HCT116 (cell line): ENCODE measurements at places on chromosomes 4 and X. TPM values are rescaled to one million over a fixed set of nuclear protein-coding genes. Genes with fewer than 3 reads are reported as not detected.

The HMX1 gene
- total RNA-seq: 0.39 TPM

The RIPPLY1 gene
- total RNA-seq: 0.27 TPM

The SPINK2 gene
- 2.4 TPM for total RNA-seq

The SH3TC1 gene
- total RNA-seq: 12.5 TPM

The NEUROG2 gene
- total RNA-seq: 0.12 TPM

The CORIN gene
- total RNA-seq: 3.5 TPM

The TASL gene
- not detected for total RNA-seq

The L1CAM gene
- total RNA-seq: 14.8 TPM

The TMPRSS11E gene
- total RNA-seq: not detected

The P2RY4 gene
- total RNA-seq: not detected

The ACTRT1 gene
- total RNA-seq: not detected

The TBL1X gene
- 37.8 TPM for total RNA-seq

- peak; percentile 6 for DNase-seq
These were observed 482 bp downstream of the GSTCD start for GRCh38 chr4:105709081-105709450.

- no peak for DNase-seq
These were observed 61.5 kb downstream of the CCNI start for GRCh38 chr4:77014256-77014655.

GRCh38 chr4:188107931-188108843 is 1.2 kb downstream of the TRIML2 start:
- peak; percentile 51 for DNase-seq

DNA sequence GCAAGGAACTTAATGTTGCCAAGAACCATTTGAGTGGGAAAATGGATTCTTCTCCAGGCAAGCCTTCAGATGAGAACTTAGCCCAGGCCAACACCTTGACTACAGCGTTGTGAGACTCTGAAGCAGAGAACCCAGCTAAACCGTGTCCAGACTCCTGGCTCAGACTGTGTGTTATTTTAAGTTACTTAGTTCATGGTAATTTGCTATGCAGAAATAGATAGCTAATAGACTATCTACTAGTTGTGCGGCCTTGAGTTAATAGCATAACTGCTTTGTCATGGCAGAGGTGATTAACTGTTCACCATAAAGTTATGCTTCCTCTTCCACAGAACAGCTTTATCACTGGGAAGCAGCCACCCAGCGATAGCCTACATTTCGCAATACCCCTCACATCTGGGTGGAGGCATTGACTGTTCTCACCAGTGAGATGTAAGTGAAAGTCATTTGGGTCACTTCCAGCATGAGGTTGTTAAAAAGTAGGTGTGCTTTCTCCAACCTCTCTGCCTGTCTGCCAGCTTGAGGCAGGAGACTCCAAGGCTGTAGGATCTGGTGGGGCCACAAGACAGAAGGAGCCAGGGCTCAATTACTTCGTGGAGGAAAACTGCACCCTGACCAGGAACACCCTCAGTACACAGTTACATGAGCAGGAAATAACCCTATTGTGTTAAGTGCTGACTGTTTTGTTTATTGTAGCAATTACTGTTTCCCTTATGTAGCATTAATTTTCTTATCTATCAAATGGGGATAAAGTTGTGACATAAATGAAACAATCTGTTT is 94.2 kb downstream of the GPAT3 start:
- DNase-seq: no peak

DNA sequence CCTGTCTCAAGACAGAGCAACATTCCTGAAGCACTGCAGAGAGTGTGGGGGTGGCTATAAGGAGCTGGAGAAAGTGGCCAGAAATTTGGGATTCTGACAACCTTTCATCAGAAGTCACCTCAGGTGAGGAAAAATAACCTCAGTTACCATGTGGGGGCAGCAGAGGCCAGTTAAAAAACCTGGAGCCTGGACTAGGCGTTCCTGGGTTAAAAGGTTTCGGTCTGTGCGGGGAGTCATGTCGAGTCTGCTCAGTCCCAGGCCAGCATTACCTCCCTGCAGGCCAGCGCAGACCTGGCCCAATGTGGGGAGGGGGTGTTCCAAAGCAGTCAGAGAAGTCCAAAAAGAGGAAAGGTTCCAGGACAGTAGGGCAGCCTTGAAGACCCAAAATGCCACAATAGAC is 10.9 kb upstream of the NALF2 start:
- DNase-seq: peak; percentile 33

DNA sequence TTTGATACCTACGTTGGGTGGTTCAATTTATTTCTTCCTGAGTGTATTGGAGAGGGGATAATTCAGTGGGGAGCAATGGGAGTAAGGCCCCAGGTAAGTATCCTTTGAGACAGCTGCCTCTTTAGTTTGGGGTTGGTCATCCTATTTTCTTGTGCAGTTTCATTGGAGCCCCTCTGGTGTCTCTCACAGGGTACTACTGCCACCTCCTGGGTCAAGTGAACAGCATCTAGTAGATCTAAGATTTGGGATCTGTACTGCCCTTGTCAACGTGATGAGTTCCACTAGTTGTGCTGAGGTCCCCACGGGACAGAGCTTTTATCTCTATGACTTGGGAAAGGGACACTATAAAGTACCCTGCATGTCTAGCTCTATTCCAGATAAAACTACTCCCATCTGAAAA is 80.6 kb downstream of the PBDC1 start:
- DNase-seq: peak; percentile 18

- no peak for DNase-seq
These were observed 17.0 kb downstream of the MTHFD2L start for GRCh38 chr4:74174941-74175340.

GRCh38 chrX:151488677-151489076 is 74.8 kb upstream of the PASD1 start:
- peak; percentile 4 for DNase-seq

- no peak for DNase-seq
These were observed 47.4 kb upstream of the GPM6B start for GRCh38 chrX:13864264-13864663.

DNA sequence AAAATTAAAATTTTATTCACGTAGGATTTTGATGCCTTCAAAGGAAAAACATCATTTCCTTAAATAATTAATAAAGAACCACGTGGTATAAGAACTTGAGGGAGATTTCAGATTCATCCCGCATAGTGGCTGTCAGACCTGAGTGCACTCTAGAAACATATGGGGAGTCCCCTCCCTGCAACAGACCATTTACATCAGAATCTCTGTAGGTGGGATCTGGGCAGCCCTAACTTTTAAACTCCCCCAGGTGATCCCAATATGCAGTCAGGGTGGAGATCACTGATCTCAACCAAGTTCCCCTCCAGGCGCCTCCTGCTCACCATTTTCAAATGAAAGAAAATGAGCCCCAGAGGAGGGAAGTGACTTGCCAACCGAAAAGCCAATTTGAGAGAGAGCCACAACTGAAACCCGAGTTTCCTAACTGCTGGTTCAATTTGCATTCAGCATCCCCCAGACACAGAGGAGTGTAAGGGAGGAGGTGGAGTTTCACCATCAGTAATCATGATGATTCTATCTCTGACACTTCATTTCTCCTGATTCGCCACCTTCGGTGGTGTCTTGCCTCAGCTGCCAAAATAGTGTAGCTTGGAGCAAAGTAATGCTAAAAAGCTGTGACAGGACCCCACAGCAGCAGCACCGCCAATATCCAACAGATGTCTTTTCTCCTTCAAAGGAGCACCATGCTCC is 11.4 kb downstream of the RNF150 start:
- DNase-seq: no peak

- no peak for DNase-seq
These were observed 318.7 kb downstream of the CAMK2D start for GRCh38 chr4:113442826-113443225.

DNA sequence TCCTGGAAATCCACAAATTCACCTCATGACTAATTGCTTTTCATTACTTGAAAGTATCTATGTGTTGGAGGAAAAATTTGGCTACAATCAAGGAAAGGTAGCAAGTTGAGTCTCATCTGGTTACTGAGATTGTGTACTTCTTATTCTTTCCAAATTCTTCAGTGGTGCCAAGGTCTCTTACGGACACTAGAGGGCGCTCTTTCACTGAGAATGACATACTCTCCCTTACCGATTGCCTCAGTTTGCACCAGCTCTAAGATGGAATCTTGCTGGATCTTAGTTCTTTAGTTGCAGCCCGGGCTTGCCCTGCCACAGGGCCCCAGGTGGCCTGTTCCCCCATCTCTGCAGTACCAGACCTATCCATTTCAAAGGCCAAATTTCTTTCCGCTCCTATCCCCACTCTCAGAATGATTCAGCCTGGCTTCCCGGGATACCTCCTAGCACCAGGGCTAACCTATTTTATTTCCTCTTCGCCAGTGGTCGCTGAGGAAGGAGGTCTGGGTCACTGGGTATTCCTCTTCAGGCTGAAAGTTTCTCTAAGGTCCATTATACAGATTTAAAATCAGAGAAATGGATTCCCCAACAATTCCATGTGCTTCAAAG is 24.6 kb upstream of the GPR50 start:
- peak; percentile 13 for DNase-seq

GRCh38 chrX:9352694-9353411 is 112.0 kb upstream of the TBL1X start:
- no peak for DNase-seq

GRCh38 chr4:129138810-129139496 is 43.0 kb downstream of the C4orf33 start:
- DNase-seq: no peak

- DNase-seq: peak; percentile 57
These were observed 21.7 kb upstream of the MFAP3L start for GRCh38 chr4:170047771-170048354.

DNA sequence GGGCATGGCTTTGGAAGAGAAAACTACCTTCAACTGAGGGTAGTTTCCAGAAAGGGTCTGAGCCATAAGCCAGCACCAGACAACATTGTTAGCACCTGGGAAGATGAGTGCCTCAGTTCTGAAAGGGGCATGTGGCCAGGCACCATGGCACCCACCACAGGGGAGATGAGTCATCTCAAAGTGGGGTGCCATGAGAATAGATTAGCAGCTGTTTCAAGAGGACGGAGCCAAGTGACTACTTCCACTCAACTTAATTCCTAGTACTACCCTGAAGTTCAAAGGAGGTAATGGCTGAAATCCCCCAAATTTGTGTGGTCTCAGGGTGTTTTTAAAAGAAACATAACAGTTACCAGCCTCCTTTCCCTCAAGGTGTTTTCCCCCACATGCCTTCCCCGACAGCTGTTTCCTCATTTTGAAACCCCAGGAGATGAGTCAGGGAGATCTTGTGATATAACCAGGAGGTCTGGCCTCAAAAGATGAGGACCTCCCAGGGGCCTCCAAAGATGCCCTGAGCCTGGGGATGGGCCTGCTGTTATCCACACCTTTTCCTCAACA is 27.8 kb upstream of the FTHL17 start:
- DNase-seq: no peak

DNA sequence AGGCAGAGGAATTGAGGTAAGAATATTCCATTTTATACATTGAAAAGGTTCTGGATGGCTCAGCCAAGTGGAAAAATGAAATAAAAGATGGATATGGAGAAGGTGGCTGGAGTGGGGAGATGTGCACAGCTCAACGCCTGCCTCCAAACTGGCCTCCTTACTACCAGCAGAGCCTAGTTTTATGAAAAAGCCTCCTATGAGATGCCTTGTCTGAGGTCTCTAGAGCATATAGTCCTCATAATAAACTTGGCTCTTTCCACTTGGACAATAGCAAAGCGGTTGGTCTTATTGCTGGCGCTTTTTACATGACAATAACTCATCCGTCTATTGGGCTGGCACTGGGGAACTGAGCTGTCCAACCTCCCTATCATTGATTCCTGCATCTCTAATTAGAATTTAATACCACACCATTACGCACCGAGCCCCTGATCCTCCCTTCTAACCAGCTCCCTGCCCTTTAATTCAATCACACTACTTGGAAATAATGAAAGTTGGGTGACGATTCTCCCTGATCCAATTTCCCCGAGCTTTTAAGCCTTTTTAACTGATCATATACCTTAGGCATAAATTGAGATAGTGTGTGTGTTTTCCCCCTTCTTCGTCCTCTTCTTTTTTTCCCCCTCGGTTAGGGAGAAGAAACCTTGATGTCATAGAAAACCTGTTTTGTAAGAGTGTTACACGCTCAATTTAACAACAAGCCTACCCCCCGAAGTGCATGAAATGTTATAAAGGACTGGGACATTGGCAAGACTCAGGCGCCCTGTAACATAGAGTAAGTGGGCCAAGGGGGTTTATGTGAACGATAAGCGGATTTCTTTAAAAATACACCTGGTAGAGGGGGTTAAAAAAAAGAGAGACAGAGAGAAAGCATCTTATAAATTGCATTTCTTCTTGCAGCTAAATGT is at the start of gene PHOX2B:
Gene PHOX2B (minus strand): TSS at position 155 of the 905 bp plus-strand sequence. CDS start 115 bp downstream, at position 40.
- DNase-seq: no peak

- no peak for DNase-seq
These were observed 27.1 kb upstream of the TADA2B start for GRCh38 chr4:7016086-7016485.

DNA sequence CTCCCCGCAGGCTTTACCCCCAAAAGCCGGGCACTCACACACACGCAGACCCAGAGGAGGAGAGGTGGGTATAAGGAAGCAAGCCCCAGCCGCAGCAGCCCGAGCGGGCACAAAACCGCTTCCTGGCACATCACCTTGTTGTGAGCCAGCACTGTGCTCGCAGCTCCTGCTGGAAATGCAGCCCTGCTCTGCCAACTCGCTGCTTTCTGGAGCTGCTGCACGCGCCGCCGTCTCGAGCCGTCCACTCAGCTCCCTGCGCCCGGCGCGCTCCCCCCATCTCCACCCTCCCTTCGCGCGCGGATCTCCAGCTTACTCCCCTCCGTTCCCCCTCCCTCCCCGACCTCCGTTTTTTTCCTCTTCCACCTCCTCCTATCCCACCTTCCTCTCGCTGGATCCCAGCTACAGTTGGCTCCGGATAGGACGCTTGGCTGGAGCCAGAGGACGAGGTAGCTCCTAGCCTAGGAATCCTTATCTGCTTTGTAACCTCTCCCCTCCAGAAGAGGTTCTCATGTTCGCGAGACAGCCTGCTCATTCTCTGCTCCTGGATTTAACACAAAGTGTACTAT is at the start of gene SPOCK3:
Gene SPOCK3 (minus strand): TSS at position 179 of the 566 bp plus-strand sequence.
- peak; percentile 18 for DNase-seq

- no peak for DNase-seq
These were observed 89.1 kb upstream of the TET2 start for GRCh38 chr4:105057370-105058105.
